DMS 273 treated with DMSO at 0.1 percent for 48 hours (cell line): ENCODE measurements at places on chromosomes 2 and 18.

DNA sequence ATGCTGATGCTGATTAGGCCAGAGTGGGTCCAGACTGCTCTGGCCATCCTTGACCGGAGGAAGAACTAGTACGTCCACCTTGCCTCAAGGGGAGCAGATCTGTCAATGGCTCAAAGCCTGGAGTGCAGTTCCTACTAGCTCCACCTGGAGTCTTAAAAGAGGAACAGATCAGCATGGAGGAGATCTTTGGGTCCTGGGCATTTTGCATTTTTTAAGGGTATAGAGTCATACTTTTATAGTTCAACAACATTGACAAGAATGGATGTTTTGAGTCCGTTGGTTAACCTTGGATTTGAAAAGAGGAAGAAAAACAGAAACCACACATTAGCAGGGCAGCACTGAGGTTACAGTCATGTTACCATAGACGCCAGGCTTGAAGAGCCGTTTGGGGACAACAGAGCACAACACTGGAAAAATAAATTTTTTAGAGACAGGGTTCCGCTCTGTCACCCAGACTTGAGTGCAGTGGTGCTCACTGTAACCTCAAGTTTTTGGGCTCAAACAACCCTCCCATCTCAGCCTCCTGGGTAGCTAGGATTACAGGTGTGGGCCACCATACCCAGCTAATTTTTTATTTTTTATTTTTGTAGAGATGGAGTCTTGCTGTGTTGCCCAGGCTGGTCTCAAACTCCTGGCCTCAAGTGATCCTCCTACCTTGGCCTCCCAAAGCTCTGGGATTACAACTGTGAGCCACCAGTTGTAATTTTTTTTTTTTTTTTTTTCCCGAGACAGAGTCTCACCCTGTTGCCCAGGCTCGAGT lies 78.5 kb downstream of the PRKCE start:
- DNase-seq, result no peak

DNA sequence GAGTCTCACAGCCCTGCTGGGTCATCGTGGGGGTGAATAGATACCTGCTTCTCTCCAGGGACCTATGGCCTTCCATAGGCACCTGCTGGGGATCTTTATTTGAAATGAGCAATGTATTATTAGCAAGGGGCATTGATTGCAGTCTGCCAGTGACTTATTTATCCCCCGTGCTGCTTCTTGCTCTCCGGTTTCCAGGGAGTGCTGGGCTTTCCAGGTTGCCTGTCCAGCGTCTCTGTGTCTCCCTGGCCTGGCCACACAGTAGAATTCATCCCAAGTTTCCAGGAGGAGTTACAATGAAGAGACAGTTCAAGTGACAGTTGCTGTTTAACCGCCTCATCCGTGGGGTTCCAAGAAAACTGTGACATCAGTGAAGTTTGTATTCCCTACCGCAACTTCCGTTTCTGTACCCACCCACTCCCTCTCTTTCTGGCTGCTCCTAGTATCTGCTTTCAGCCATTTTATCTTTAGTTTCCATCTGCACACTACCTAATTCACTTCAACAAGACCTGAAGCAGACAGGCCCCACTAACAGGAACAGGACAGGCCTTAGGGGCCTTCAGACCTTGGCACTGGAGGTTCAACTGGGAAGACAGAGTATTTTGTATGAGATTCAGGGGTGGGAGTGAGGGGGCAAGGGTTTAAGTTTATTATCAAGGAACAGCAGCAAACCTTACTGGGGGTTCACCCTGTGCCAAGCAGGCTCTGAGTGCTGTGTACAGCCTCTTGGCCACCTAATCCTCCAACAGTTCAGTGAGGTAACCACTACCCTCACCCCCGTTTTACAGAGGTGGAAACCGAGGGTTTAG lies 134.8 kb downstream of the PRKCE start:
- no peak for DNase-seq

- DNase-seq, result no peak
These were observed 14.0 kb downstream of the STK25 start for GRCh38 chr2:241494311-241494908.

DNA sequence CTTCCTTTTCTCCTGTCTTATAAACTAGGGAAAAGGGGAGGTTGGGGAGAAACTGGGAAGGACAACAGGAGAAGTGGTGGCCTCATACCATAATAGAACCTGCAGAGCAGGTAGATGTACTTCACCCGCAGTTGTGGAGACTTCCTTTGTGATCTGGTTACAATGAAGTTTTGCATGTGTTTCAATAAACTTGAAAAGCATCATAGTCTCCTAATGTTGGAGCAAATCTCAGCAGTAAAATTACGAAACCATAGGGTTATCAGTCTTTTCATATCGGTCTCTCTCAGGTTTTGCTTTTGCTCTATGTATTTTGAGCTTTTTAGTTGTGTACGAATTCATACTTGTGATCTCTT lies 30.5 kb downstream of the ANO7 start:
- no peak for DNase-seq

DNA sequence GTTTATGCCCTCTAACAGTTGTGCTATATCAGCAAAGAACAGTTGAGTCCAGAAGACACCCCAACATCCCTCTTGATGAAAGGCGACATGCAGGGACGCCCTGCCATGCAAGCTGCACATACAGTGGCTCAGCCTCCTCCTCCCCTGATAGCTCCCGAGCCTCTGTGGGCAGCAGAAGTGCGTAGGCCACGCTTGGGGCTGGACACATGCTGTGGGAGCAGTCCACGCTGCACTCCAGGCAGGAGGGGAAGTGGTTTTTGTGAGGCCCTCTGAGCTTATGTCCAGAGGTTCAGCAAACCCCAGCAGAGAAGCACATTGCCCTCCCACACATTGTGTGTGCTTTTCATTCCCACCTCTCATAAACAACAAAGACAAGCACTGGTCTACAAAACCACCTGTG lies 162.1 kb downstream of the SEPTIN10 start:
- DNase-seq, result no peak

DNA sequence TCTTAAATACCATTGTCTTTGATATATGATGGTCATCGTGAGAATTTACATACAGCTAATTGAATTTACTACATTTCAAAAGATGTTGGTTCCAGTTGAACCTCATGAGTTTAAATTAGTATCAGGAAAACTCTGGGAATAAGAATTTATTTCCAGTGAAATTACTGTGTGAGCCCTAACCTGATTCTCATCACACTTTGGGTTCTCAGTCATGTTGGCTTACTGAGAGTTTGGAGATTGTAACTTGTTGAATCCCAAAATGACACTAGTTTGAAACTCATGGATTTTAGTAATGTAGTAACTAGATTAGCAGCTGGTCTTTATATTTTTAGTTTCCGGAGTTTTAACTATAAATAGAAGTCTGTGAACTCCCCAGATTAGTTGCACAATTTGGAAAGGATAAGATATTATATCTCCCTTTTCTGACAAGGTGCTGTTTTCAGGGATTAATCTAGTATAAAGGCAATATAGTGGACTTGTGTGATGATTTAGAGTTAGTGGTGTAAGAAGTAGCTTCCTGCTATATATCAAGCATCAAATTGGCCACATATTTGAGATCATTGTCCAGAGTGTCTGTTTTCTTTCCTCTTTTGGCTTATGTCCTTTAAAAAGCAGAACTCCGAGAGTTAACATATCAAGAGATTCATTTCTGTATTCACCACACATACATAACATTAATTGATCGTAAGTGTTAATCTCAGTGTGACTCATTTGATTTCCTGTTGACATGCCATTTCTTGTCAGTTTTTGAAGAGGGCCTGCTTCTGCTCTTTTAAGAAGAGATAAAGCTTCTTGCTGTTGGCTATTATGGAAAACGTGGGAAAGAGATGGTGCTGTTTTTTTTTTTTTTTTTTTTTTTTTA lies 15.7 kb downstream of the NDUFV2 start:
- DNase-seq, result no peak

DNA sequence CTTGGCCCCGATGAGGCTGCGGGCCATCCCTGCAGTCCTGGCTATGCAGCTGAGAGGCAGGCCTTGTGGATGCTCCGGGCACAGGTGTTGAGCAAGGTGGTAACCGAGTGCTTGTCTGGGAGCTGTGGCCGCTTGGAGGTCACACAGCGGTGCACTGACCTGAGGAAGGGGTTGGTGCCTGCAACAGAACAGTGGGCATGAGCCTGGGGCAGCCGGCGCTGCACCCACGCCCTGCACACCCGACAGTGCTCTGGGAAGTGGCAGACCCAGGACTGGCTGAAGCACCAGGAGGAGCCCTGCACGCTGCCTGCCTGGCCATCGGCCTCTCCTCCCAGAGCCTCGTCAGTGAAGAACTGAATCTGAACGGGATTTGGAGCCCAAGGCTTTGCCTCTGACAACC lies 8.2 kb upstream of the POTEE start:
- no peak for DNase-seq

GRCh38 chr2:96108541-96109360 lies 7.6 kb downstream of the ADRA2B start:
- no peak for DNase-seq

GRCh38 chr2:69668598-69668997 lies 25.1 kb upstream of the AAK1 start:
- no peak for DNase-seq

- no peak for DNase-seq
These were observed 26.2 kb upstream of the SNORC start for GRCh38 chr2:232843834-232844233.

DNA sequence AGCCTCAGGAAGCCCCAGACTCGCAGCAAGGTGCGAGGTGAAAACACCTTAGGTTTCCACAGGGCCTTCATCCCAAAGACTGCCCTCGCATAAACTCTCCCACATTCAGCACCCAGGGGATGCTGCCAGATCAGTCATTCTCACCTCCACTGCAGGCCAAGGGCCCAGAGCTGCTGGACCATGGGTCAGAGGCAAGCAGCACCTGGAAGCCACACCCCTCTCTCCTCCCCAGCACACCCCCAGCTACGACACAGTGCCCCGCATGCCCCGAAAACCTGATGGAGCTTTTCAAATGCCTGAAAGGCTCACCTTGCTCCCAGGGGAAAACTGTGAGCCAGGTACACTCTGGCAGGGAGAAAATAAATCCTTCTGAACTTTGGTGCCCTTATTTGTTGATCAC lies 31.9 kb upstream of the LDLRAD4 start:
- no peak for DNase-seq

DNA sequence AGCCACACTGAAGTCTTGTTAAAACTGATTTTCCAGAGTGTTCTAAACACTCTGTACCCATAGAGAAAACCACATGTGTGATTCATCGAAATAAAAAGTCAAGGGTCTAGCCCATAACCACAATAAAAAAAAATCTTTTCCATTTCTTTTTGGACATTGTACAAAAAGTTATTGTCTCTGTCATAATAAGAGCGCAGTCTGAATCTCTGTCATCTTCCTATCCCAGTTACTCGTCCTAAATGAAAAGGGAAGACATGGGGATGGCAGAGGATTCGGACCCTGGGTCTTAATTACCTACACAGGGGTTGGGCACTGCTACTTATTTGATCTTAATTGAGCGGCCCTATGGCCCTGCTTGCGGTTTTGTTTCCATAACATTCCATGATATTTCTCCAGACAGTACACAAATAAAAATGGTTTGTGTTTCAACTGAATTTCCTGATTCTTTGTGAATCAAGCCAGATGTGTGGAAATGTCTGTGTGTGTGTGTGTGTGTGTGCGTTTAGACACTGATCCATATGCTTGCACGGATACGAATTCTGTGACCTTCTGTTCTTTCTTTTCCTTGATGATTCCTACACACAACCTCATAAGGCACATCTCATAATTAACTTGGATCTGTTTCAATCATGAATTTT lies 133.4 kb upstream of the SPATS2L start:
- no peak for DNase-seq

DNA sequence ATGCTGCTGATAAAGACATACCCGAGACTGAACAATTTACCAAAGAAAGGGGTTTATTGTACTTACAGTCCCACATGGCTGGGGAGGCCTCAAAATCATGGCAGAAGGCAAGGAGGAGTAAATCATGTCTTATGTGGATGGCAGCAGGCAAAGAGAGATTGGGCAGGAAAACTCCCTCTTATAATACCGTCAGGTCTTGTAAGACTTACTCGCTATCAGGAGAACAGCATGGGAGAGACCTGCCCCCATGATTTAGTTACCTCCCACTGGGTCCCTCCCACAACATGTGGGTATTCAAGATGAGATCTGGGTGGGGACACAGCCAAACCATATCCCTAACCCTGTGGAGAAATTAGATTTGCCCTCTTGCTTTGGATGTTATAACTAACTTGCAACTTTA lies 1068.0 kb upstream of the ZEB2 start:
- no peak for DNase-seq
